ENCODE measurements at places on chromosomes 12 and 14. TPM values are rescaled to one million over a fixed set of nuclear protein-coding genes. Genes with fewer than 3 reads are reported as not detected.

Gene P2RX2
- total RNA-seq = not detected

Gene TBC1D30
- total RNA-seq = 3.8 TPM

Gene NGB
- total RNA-seq = not detected

Gene ADAM21
- total RNA-seq = not detected

Gene OVCH1
- total RNA-seq = not detected

Gene CHPT1
- 32.3 TPM for total RNA-seq

Gene TROAP
- not detected for total RNA-seq

Gene GLIPR1
- total RNA-seq = 5.6 TPM

Gene GPR162
- 0.16 TPM for total RNA-seq

Gene PAX9
- total RNA-seq = not detected

Gene GLIPR1L2
- total RNA-seq = 0.33 TPM

Gene ZNF26
- total RNA-seq = 1.2 TPM

Gene ESRRB
- 3.9 TPM for total RNA-seq

Gene MYF6
- 335 TPM for total RNA-seq

Gene TMCC3
- 32.1 TPM for total RNA-seq

Gene FGD4
- total RNA-seq = 53.5 TPM

Gene PTPN6
- total RNA-seq = 3.1 TPM

Gene FGF23
- not detected for total RNA-seq

Gene CHGA
- total RNA-seq = not detected

Gene ACVRL1
- total RNA-seq = 39.6 TPM

Gene LRFN5
- not detected for total RNA-seq

Gene TPPP2
- 1.3 TPM for total RNA-seq

Gene TSHR
- total RNA-seq = not detected

All from gastrocnemius medialis (tissue), 4 donors.